Pancreas (tissue), 10 donors: ENCODE measurements at places on chromosomes 7 and 10. TPM values are rescaled to one million over a fixed set of nuclear protein-coding genes. Genes with fewer than 3 reads are reported as not detected.

C7orf33 gene
- not detected for total RNA-seq

- DNase-seq: no peak
These were observed 67.1 kb upstream of the DNAAF5 start for GRCh38 chr7:659306-659847.

- DNase-seq: no peak
These were observed 88.4 kb downstream of the KIAA1549 start for GRCh38 chr7:138892812-138893211.

DNA sequence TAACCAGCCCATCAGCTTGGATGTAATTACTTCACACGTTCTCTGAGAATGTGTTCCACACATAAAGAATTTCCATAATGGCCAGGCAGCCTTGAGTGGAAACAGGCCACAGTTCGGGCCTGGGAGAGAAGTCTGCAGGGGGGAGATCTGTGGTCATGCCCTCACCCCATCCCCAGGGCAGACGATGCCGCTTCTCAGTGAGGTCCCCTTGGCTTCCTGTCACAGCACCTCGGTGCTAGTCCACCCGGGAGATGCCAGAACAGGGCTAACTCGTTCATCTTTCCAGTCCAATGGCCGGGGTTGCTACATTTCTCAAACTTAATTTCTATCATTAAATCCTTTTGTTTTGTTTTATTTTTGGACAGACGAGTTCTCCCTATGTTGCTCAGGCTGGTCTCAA, 624.1 kb downstream of the PTPRN2 start:
- no peak for DNase-seq

COL1A2 gene
- 14.1 TPM for total RNA-seq

MRC1 gene
- total RNA-seq: 2.4 TPM

DNA sequence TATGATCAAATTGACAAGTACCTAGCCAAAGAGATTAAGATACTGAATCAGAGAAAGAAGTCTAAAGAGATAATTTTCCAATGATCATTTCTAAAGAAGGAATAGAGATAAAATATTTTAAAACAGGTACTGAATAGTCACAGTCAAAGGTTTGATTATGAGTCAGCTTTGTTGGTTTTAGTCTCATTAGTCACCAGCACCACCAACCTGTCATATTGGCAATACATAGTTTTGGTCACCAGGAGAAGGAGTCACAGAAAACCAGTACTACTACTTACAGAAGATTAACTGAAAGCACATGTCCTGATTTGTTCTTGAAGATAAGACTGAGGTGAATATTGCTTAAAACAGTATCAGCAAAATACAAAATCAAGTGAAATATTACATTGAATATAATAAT, 34.6 kb downstream of the ZEB1 start:
- no peak for DNase-seq

DNA sequence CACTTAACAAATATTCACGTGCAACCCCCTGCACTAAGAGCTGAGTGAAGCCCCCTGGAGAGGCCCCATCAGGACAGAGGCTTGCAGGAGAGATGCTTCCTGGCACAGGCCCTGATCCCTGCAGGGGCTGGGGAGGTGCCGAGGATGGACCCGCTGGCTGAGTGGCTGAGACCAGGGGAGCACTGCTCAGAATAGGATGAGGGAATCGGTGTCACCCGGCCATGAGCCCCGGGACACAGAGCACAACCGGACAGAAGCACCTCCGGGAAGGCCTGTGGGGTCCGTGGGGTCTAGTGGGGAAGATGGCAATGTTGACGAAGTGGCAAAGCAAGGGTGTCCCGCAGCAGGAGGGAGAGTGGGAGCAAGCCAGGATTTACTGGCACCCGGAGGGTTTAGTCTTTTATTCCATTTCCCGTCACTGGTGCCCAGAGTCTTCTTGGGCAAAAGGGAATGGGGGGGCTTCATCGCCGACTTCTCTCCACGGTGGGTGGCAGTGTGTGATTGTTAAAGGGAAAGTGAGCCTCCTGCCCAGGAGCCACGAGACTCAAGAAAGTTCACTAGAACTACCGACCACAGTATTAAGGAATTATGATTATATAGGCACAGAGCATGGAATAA, 140.7 kb downstream of the ADARB2 start:
- no peak for DNase-seq

- DNase-seq: no peak
These were observed 1005.3 kb upstream of the POT1 start for GRCh38 chr7:125934955-125935354.

DNA sequence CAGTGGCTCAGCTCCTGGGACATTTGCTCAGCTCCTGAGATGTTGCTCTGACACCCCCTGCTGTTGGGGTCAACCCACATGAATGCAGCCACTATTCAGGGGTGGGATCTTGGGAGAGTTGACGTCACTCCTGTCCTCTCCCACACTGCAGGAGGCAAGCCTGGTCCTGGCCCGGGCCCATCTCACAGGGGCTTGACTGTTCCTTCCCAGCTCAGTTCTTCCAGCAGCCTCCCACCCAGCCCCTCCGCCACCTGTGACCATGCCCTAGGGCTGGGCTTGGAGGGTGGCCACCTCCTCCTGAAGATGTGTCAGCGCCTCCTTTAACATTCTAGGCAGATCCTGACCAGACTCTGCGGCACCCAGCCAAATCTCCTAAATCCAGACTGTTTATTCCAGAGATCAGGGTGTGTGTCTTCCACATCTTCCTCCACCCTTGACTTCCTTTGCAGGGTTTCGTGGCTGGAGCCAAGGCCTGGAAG, 19.1 kb upstream of the OPALIN start:
- no peak for DNase-seq

GRCh38 chr10:128952856-128953255, 514.2 kb upstream of the MGMT start:
- DNase-seq: no peak

TMEM140 gene
- total RNA-seq: 14.3 TPM
